ENCODE measurements at places on chromosomes 11 and 22. TPM values are rescaled to one million over a fixed set of nuclear protein-coding genes. Genes with fewer than 3 reads are reported as not detected.

HMOX1 gene
- 344 TPM for total RNA-seq

RIC3 gene
- 1.4 TPM for total RNA-seq

TRIM6 gene
- 8.3 TPM for total RNA-seq

TEX12 gene
- not detected for total RNA-seq

C11orf87 gene
- 0.02 TPM for total RNA-seq

EFEMP2 gene
- 0.98 TPM for total RNA-seq

PRR5L gene
- 13.7 TPM for total RNA-seq

ENTHD1 gene
- total RNA-seq: not detected

TYR gene
- total RNA-seq: not detected

OR6X1 gene
- total RNA-seq: not detected

SAA2 gene
- total RNA-seq: not detected

PTPMT1 gene
- total RNA-seq: 79.7 TPM

OR5AS1 gene
- total RNA-seq: not detected

SORL1 gene
- total RNA-seq: 1.4 TPM

WBP2NL gene
- total RNA-seq: 0.06 TPM

UBTFL1 gene
- not detected for total RNA-seq

CAVIN3 gene
- total RNA-seq: 26.9 TPM

IL10RA gene
- 0.07 TPM for total RNA-seq

MIAT gene
- total RNA-seq: 0.22 TPM

DERL3 gene
- 0.42 TPM for total RNA-seq

LDHA gene
- total RNA-seq: 3,261 TPM

CD248 gene
- 0.02 TPM for total RNA-seq

ST14 gene
- total RNA-seq: 0.04 TPM

CNTN5 gene
- total RNA-seq: not detected
